ENCODE measurements at places on chromosomes 6 and 20. TPM values are rescaled to one million over a fixed set of nuclear protein-coding genes. Genes with fewer than 3 reads are reported as not detected.

- DNase-seq: no peak
These were observed 104.4 kb upstream of the KHDRBS2 start for GRCh38 chr6:62390401-62390800.

DNA sequence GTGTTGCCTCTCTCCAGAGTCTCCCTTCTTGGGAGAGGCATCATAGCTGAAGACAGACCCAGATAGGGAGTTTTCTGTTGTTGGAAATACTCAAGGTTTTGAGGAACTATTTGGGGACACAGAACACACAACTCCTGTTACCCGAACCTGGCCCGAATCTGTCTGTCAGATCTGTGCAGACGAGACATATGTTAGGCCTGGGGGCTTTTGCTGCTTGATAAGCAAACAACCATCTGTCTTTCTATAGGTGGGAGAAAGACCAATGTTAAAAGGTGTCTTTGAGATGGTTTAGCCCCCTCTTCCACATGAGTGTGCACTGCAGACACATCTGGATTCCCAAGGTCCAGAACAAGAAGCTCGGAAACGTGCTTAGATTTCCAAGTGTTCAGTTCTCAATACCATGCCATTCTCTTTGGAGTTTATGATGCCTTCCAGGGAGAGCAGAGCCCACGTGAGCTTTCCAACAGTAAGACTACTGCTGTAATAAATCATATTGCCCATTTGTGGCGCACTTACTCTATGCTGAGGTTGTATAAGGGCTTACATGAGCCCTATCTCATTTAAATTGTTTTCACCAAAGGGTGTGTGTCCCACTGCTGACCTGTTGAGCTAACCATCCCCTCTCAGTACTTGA is 3.8 kb upstream of the STX16 start:
- no peak for DNase-seq

DNA sequence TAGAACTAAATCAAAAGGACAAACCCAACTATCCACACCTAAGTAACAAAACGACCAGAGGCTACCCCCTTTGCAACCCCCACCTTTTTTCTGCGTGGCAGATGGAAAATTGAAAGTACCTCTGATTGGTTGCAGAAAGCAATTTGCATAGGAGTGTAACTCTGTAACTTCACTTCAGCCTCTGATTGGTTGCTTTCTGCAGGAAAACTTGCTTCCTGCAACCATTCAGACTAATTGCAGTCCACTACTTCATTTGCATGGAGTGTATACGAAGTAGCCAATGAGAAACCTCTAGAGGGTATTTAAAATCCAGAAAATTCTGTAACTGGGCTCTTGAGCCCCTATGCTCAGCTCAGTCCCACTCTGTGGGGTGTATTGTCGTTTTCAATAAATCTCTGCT is 129.1 kb upstream of the OLIG3 start:
- no peak for DNase-seq

GRCh38 chr6:82645536-82646230 is 282.1 kb downstream of the TPBG start:
- no peak for DNase-seq

GRCh38 chr20:59816146-59816738 is 117.2 kb downstream of the SYCP2 start:
- no peak for DNase-seq

GRCh38 chr6:154347981-154348380 is 8.6 kb downstream of the IPCEF1 start:
- DNase-seq: no peak

- DNase-seq: no peak
These were observed 61.0 kb downstream of the RNF182 start for GRCh38 chr6:13985663-13986325.

DNA sequence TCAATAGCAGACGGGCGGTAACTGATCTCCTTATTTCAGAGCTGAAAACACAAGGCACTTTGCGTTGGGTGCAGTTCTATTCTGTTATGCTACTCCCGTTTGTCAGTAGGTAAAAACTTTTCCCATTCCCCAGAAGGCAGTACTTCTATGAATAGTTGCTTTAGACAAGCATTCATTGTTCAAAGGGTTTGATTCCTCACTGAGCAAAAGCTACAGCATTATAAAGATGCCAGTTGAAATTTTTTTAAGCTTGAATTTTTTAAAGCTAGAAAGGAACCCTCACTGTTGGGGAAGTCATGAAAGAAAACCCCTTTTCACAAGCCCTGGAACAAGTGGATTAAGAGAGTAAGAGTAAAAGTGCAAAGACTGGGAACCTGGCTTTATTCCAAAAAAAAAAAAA is 42.3 kb downstream of the FUT9 start:
- no peak for DNase-seq

GRCh38 chr20:728256-728944 is 39.9 kb downstream of the SLC52A3 start:
- DNase-seq: peak; percentile 27

DNA sequence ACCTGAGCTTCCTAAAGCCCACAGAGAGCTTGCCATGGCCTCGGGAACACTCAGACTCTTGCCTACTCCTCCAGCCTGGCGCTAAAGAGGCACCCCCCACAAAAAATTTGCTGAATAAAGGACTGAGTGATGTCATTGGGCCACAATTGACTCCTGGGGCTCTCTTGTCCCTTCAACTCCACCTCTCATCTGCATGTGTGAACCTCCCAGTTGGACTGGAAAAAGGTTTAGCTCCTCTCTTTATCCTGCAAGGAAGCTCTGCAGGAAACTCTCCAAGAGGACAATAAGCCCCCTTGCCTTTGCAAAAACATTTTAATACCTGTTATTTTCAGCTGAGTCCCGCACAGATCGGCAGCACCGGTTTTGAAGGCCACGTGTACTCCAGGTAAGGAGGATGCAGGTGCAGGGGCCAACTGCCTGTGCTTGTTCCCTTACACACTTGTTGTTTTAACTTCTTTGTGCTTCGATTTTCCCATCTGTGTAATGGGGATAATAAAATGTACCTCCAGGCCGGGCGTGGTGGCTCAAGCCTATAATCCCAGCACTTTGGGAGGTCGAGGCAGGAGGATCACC is 107.3 kb downstream of the TFAP2C start:
- DNase-seq: no peak

- DNase-seq: no peak
These were observed 429.7 kb upstream of the RUNX2 start for GRCh38 chr6:44898296-44898930.

TRIM15 gene
- total RNA-seq: not detected

CYP24A1 gene
- 0.72 TPM for total RNA-seq

CLPSL1 gene
- total RNA-seq: not detected

SERINC1 gene
- 150 TPM for total RNA-seq

All from CD4-positive, CD25-positive, alpha-beta regulatory T cell (primary cell).